ENCODE measurements at places on chromosomes 7 and 10.
A peak's percentile ranks its signal among the peaks of the same experiment; 100 is the strongest.

GRCh38 chr7:2701832-2702593, 14.0 kb downstream of the AMZ1 start:
- H3K27ac ChIP-seq: no peak overlapping the region
- H3K27me3 ChIP-seq: no peaks in the 10 kb centered on the region
- no peaks in the 10 kb centered on the region for H3K36me3 ChIP-seq
- H3K4me1 ChIP-seq: no peaks in the 10 kb centered on the region
- peak; percentile 63 for DNase-seq

DNA sequence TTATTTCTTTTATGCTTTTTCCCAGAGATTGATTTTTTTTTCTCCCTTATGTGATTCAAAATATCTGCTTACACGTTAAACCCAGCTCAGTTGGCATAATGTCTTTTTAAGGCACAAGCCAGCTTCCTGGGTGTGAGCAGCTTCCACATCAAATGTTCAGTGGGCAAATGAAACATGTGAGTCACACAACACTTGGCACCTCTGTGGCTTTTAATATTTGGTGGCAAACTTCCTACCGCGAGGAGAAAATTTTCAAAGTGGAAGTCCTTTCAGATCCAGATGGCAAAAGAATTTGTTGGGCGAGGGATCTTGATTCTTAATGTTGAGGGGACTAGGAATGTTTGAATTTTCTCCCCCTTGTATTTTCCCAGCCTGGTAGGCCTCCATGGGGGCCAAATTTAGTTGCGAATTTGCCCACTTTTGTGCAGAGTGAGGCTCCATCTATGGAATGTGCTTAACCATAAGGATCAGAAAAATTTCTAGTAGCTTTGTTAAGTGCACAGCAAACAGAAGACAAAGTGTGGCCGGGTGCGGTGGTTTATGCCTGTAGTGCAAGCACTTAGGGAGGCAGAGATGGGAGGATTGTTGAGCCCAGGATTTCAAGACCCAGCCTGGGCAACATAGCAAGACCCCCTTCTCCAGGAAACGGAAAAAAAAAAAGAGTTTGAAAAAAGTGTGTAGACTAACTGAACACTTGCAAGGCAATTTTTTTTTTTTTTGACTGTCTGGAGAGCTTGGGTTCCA, 31.0 kb downstream of the CUX1 start:
- no peak for DNase-seq
- no peaks in the 10 kb centered on the region for H3K27me3 ChIP-seq
- H3K27ac ChIP-seq: no peak overlapping the region
- no peaks in the 10 kb centered on the region for H3K36me3 ChIP-seq
- H3K4me3 ChIP-seq: no peak overlapping the region
- H3K4me1 ChIP-seq: no peaks in the 10 kb centered on the region

DNA sequence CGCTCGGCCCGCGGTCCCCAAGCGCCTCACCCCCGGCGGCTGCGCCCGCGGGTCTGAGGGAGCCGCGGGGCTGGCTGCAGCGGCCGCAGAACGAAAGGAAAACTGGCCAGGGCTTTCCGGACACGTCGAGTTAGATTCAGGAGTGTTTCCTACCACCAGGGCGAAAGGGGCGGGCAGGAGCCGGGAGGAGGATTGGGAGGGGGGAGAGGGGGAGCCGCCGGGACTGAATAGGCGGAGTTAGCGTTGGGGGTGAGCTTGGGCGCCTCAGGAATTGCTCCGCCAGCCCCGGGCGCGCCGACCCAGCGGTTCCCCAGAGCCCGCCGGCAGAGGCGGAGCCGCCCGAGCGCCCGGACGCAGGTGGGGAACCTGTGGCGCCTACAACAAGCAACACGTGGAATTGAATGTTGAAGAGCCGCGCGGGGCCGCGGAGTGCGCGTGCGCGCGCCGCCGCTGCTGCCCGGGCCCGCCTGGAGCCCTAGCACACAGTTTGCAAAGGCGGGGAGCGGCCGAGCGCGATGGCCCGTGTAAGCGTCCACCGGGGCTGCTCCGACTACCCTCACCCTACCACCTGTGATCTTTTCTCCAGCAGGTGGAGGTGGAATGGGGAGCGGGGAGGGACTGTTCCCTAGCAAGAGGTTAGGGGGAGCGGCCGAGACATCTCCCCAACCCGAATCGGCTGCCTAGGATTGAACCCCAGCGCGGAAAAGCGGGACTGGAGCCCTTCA, at the start of gene CADPS2:
Gene CADPS2, minus strand, starts transcription at position 104 of the 725 bp plus-strand sequence. CDS start 123 bp downstream, outside the sequence.
- peak within 1 kb of the TSS; percentile 92 for H3K27ac ChIP-seq
- H3K4me3 ChIP-seq: peak within 1 kb of the TSS; percentile 81
- DNase-seq: peak; percentile 90
- no peaks in the 10 kb centered on the region for H3K27me3 ChIP-seq
- no peaks in the 10 kb centered on the region for H3K4me1 ChIP-seq
- no peaks in the 10 kb centered on the region for H3K36me3 ChIP-seq

- no peak overlapping the region for H3K27ac ChIP-seq
- no peaks in the 10 kb centered on the region for H3K27me3 ChIP-seq
- H3K4me3 ChIP-seq: no peak overlapping the region
- no peak for DNase-seq
- H3K36me3 ChIP-seq: no peaks in the 10 kb centered on the region
Observed at GRCh38 chr10:125200396-125200795, 40.0 kb upstream of the CTBP2 start.

DNA sequence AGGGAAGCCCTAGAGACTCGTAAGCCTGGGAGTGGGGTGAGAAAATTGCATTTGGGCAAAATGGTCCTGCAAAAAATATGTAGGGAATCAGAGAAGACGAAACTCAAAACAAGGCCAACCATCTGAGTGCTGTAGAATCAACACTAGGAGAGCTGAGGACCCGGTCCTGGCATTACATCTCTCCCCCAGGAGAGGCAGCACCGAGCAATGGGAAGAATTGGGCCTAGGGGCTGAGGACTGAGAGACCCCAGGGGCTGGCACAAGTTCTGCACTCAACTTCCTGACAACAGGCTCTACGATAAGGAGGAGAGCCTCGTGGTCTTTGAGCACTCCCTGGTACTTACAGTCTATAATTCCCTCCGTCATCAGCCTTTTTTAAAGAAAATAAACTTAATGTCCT, 47.6 kb downstream of the BPGM start:
- no peak overlapping the region for H3K4me3 ChIP-seq
- no peaks in the 10 kb centered on the region for H3K4me1 ChIP-seq
- DNase-seq: no peak
- no peaks in the 10 kb centered on the region for H3K36me3 ChIP-seq
- H3K27ac ChIP-seq: no peak overlapping the region

GRCh38 chr7:13159003-13159402, 471.6 kb downstream of the ARL4A start:
- H3K27ac ChIP-seq: no peak overlapping the region
- no peaks in the 10 kb centered on the region for H3K36me3 ChIP-seq
- no peaks in the 10 kb centered on the region for H3K27me3 ChIP-seq

DNA sequence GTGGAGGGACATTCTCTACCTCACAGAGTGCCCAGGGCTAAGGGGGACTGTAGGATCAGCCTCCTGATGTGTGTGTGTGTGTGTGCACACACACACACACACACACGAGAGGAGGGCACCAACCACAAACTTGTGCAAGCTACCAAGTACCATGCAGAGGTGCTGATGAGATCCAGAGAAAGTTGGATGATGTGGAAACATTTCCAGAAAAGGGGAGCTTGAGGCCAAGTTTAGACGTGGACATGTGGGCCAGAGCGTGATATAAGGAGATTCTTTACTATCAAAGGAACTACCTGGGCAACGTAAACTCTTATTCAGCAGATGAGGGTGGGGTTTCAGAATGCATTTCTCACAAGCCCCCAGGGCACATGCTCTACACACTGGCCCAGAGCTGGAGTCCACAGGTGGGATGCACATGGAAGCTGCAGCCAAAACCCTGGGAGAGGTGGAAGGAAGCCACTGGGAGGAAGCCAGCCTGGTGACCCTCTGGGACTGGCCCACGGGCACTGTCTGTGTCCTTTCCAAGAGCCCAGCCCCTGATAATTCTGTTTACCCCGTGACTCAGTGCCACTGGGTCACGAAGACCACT, 53.5 kb downstream of the DLG5 start:
- no peaks in the 10 kb centered on the region for H3K27me3 ChIP-seq
- H3K36me3 ChIP-seq: no peaks in the 10 kb centered on the region
- H3K27ac ChIP-seq: no peak overlapping the region
- no peak for DNase-seq
- no peaks in the 10 kb centered on the region for H3K4me1 ChIP-seq
- H3K4me3 ChIP-seq: no peak overlapping the region

DNA sequence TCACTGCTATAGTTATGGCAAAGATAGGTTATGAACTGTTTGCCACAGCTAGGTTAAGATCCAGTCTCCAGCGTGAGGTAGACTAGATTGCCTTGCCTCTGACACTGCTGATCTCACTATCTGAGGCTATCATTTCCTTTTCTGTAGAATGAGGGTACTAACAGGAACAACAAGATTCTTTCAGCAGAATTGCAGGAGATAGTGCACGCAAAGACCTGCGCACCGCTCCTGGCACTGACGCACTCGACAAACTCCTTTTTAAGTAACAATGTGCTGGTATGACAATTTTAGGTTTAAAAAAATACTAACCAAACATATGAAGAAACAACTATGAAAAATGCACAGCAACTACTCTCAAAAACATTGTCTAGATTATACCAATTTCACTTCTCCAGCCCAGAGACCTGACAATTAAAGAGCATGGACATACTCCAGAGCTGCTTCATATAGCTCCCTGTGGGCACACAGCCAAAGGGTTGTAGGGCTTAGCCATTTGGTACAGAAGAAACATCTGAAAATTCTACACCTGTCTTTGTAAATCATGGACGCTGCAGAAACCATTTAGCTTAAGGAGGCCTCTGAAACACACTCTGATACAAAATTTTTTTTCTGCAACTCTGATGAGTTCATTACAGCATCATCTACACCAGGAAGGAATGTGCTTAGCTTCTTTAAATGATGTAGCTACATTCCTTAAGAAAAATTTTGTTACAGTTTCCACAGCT, 7.8 kb downstream of the ADAM12 start:
- H3K4me1 ChIP-seq: no peaks in the 10 kb centered on the region
- H3K36me3 ChIP-seq: no peaks in the 10 kb centered on the region
- DNase-seq: no peak
- no peak overlapping the region for H3K27ac ChIP-seq
- no peak overlapping the region for H3K4me3 ChIP-seq

DNA sequence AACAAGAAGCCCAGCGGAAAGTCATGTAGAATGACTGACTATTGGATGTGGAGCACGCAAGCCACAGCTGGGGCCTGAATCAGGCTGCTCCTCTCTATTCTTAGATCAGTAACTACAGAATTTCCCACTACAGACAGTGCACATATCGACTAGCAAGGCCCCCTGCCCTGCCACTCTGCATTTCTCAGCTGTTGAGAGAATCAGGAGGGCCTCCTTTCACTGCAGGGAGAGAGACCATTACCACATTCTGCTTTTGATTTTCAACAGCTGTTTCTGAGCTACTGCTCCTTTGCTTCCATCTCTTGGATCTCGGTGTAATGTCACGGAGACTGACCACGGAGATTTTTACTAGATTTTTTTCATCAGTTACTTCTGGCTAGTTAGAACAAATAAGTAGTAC, 73.8 kb downstream of the PON1 start:
- H3K36me3 ChIP-seq: no peaks in the 10 kb centered on the region
- no peaks in the 10 kb centered on the region for H3K27me3 ChIP-seq
- no peak overlapping the region for H3K27ac ChIP-seq
- no peak for DNase-seq

- H3K27me3 ChIP-seq: no peaks in the 10 kb centered on the region
- no peaks in the 10 kb centered on the region for H3K4me1 ChIP-seq
- DNase-seq: no peak
- no peak overlapping the region for H3K4me3 ChIP-seq
Observed at GRCh38 chr10:45246522-45246921, 68.9 kb downstream of the OR13A1 start.

DNA sequence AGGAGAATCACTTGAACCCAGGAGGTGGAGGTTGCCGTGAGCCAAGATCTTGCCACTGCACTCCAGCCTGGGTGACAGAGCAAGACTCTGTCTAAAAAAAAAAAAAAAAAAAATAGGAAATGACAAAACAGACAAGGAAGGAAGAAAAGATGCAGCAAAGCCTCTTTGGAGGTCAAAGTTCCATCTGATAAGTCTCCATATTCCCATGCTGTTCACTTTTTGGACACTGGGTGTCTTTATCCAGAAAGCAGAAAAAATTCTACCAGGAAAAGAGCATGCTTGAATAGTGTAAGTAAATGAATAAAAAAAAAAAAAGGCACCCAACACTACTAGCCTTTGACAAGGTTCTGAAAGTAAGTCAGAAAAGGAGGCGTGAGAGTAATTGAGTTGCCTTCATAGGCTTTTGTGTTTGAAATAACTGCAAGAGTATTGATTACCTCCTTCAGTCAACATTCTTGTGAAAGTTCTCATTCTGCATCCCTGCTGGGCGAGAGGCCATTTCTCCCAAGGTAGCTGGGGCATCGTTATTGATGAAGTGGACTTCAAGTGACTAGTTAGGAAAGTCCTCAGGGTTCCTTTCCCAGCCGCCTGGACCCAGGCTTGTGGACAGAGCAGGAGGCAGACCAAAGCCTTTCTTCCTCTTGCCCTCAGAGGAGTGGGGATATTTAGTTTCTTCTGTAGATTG, 133.3 kb upstream of the KIF5B start:
- H3K27me3 ChIP-seq: no peaks in the 10 kb centered on the region
- no peak for DNase-seq
- H3K4me1 ChIP-seq: no peaks in the 10 kb centered on the region
- no peaks in the 10 kb centered on the region for H3K36me3 ChIP-seq
- no peak overlapping the region for H3K27ac ChIP-seq
- no peak overlapping the region for H3K4me3 ChIP-seq

GRCh38 chr10:60549686-60550085, 160.0 kb upstream of the ANK3 start:
- no peaks in the 10 kb centered on the region for H3K36me3 ChIP-seq
- no peaks in the 10 kb centered on the region for H3K4me1 ChIP-seq
- no peak overlapping the region for H3K27ac ChIP-seq

DNA sequence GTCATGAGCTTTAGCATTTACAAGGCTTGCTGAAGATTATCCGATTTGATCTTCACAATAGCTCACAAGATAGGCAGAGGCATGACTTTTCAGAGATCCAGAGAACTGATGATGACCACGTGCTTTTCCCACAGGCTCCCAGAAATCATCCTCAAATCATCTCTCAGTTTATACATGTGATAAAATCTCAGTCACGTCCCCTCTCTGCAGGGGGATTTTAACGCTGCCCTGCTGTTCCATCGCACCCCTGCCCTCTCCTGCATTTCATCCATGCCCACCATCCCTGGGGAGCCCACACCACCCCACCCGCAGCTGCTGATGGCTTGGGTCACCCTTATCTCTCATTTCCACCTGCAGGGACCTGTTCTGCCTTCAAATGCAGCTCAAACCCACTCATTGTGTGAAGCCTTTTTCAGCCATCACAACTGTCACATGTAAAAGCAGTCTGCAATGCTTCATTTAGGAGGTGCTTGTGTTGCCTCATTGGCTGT, 141.8 kb downstream of the DIP2C start:
- no peaks in the 10 kb centered on the region for H3K27me3 ChIP-seq
- no peak overlapping the region for H3K4me3 ChIP-seq
- no peak for DNase-seq
- no peaks in the 10 kb centered on the region for H3K36me3 ChIP-seq
- no peak overlapping the region for H3K27ac ChIP-seq
